ENCODE measurements at places on chromosomes 3 and 15.
A peak's percentile ranks its signal among the peaks of the same experiment; 100 is the strongest.

GRCh38 chr3:5809586-5810246, 622.2 kb downstream of the EDEM1 start:
- DNase-seq, result no peak

- DNase-seq, result no peak
Observed at GRCh38 chr3:53921296-53921695, 29.6 kb upstream of the SELENOK start.

- peak; percentile 95 for DNase-seq
Observed at GRCh38 chr15:68620721-68621527, 42.1 kb downstream of the CORO2B start.

DNA sequence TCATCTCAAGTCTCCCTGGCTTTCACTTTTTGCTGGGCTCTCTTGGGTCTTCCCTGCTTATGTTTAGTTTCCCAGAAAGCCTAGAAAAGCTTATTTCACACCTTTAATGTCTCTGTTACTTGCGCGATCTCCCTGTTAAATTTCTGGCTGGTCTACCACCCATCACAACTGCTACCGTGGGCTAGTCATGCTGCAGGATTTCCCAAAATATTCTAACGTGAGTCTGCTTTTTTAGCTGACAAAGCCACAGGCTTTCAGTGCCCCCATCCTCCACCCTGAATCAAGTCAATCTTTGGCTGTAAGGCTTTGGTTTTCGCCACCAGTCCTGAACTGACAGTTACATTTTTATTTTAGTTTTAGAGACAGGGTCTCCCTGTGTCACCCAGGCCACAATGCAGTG, 74.1 kb downstream of the SUMF1 start:
- no peak for DNase-seq

DNA sequence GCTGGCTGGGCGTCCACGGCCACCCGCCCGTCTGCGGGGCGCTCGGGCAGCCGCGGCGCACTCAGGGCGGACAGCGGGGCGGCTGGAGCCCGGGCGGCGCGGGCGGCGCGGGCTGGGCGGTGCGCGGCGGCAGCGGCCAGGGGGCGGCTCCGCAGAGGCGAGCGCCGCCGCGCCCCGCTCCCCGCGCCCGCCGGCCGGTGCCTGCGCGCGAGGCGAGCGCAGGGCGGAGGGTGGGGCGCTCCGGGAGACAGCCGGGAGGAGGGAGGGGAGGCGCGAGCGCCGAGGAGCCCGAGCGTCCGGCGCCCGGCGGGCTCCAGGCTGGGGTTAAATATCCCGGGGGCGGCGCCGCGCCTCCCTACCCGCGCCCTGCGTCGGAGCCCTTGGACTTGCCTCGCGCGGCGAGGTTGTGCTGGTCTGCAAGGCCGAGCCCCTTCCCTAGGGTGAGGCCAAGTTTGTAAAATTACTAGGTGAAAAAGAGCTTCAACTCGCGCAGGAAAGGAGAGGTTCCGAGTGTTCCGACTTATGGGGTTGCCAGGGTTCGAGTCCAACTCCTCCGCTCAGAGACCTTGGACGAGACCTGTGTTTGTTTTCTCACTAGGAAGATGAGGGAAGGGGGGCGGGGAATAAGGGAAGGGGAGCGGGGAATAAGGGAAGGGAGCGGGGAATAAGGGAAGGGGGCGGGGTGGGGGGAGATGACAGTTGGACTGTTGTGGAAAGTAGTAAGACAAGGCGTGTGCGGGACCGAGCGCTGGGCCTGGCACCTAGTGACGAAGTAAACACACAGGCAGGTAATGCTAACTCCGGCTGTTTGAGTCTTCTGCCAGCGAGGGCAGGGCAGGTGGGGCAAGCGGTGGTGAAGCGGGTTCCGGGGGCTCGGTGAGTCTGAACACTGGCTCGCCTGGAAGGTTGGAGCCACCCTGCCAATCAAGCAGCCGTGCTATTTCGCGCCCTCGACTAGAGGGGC, at the start of gene TNFAIP8L3:
Gene TNFAIP8L3, minus strand, starts transcription at position 301 of the 964 bp plus-strand sequence. CDS start 311 bp downstream, outside the sequence.
- DNase-seq, result no peak

DNA sequence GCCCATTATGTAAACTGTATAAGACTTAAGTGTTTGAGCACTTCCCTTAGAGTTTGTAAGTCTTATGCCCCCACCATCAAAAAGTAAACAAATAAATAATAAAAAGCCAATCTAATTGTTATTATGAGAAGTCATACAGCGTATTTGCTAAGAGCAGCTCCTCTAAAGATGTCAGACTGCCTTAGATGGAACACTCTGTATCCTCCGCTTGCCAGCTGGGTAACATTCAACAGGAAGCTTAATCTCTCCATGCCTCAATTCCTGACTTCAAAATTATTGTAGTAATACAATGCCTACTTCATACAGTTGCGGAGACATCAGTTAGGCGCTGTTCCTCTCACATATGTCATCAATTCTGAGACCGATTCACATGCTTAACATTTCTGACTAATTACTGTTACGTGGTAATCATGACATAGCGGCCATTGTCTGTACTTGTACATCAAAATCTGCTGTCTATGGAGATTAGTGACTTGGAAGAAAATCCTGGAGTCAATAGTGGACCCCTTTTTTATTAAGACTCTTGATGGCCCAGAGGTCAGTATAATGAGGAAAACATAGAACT, 417.7 kb downstream of the LPP start:
- DNase-seq, result no peak

GRCh38 chr3:98690876-98691275, 72.3 kb upstream of the ST3GAL6 start:
- DNase-seq, result no peak

GRCh38 chr3:121786485-121786884, 36.9 kb upstream of the GOLGB1 start:
- no peak for DNase-seq

GRCh38 chr3:167650459-167650858, 3.3 kb downstream of the WDR49 start:
- DNase-seq, result no peak

GRCh38 chr3:197151580-197151979, 122.0 kb upstream of the MELTF start:
- DNase-seq, result no peak

DNA sequence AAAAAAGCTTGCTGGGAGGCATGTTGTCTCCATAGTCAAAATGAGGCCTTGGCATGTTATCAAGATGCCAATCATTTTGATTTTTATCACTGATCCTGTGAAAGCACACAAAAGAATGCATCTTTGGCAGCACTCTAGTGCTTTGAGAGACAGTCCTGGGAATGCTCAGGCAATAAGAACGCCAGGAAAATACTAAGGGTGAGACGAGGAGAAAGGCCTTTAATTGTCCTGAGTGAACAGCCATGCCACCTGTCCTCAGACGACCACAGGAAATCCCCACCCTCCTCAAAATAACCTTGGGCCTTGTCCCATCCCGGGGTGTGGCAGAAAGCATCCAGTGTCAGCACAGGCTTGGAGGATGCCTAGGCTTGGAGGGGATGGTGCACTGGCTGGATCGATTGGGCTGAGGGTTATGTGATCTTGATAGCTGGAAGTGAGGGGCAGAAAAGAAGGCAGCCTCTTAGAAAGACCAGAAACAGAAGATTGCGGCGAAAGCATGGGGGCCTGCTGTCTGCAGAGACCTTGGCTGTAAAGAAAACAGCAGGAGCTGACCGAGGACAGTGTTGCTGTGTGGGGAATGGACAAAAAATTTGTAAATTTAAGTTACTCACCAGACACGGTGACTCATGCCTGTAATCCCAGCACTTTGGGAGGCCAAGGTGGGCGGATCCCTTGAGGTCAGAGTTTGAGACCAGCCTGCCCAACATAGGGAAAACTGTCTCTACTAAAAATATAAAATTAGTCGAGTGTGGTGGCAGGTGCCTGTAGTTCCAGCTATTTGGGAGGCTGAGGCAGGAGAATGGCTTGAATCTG, 7.3 kb downstream of the TMEM158 start:
- DNase-seq, result no peak

- DNase-seq, result no peak
Observed at GRCh38 chr3:194475138-194475932, 11.5 kb downstream of the ATP13A3 start.

GRCh38 chr3:29488922-29489321, 208.1 kb downstream of the RBMS3 start:
- DNase-seq, result no peak

DNA sequence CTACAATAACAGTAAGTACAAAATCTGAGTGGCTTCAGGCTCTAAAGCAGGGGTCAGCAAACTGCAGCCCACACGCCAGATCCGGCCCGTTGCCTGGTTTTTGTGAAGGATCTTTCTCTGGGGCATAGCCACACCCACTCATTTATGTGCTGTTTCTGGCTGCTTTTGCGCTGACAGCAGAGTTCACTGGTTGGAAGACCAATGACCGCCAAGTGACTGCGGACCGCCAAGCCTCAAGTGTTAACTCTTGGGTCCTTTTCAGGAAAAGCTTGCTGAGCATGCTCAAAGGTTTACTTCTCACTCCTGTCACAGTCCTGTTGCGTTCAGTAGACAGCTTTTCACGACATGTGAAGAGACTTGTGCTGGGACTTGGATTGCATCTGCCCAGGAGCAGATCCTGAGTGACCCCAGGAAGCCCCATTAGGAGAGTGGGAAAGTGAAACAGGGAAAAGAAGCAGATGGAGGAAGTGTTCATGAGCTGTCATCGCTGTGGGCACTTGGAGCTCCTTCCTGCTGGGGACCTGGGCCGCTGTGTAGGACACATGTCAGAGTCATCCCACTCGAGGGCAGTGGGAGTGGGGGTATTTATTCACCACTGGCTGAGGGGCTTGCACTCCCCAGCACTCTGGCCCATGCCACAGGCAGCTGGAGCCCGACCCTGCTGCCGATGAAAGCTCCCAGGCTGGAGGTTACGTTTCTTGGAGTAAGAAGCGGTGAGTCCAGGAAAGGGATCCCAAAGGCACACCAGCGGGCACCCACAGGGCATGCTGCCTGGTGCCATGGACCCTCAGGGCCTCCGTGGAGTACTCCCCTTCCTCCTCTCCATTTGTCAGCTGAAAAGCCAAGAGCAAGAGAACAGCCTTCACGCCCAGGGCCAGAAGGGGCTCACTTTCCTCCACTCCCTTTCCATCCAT, 249.1 kb downstream of the PLCL2 start:
- no peak for DNase-seq

DNA sequence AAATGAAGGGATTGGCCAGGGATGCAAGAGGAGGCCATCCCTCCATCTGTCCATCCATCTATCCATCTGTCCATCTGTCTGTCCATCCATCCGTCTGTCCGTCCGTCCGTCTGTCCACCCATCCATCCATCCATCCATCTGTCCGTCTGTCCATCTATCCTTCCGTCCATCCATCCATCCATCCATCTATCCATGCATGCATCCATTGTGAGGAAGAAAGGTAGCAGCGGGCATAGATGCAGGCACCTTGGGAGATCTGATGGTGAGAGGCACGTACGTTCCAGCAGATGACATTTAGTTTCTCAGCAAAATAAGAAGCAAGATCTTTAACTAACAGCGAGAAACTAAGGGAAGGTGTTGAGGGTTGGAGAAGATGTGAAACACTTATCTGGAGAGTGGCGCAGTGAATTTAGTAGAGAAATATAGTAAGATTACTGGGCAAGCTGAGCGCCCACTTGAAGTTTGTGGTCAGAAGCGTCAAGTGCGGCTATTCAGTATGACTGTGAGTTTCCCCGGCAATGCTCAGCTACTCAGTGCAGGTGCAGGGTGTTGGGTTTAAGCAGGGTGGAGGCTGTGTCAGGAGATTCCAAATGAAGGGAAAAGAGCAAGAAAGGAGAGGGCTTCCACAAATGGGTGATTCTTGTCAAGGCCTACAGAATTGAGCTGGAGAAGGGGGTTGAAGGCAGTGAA, 22.4 kb upstream of the SRP14 start:
- no peak for DNase-seq

GRCh38 chr3:107065094-107065861, 312.0 kb upstream of the CCDC54 start:
- peak; percentile 75 for DNase-seq

- DNase-seq, result no peak
Observed at GRCh38 chr3:197958346-197958745, 1.7 kb upstream of the LMLN start.

GRCh38 chr15:84878504-84878903, 6.0 kb upstream of the SLC28A1 start:
- DNase-seq, result peak; percentile 10

GRCh38 chr3:45016916-45017315, 9.2 kb upstream of the CLEC3B start:
- no peak for DNase-seq

DNA sequence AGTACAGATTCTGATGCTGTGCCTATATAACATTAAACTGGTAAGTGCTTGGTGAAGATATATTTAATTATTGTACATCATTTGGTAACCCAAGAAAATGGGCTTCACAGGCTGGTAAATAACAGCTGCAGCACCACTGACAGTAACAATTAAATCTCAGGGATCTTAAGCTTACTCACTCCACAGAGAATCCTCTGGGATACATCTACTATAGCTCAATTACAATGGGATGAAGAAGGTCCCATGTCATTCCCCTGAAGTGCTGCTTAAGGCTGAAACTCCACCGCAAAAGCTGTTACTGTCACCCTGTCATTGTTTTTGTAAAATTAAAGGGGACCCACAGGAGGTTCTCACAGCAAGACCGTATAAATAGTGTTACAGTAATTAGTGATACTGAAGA, 153.0 kb downstream of the IMPG2 start:
- DNase-seq, result no peak

- DNase-seq, result no peak
Observed at GRCh38 chr3:46533091-46533490, 33.0 kb downstream of the LRRC2 start.

- DNase-seq, result no peak
Observed at GRCh38 chr3:17806201-17806600, 63.8 kb upstream of the TBC1D5 start.
